GM12865 (cell line): ENCODE measurements at places on chromosomes 1 and 21.

GRCh38 chr1:117618450-117619122 lies 12.7 kb downstream of the TENT5C start:
- DNase-seq: no peak

DNA sequence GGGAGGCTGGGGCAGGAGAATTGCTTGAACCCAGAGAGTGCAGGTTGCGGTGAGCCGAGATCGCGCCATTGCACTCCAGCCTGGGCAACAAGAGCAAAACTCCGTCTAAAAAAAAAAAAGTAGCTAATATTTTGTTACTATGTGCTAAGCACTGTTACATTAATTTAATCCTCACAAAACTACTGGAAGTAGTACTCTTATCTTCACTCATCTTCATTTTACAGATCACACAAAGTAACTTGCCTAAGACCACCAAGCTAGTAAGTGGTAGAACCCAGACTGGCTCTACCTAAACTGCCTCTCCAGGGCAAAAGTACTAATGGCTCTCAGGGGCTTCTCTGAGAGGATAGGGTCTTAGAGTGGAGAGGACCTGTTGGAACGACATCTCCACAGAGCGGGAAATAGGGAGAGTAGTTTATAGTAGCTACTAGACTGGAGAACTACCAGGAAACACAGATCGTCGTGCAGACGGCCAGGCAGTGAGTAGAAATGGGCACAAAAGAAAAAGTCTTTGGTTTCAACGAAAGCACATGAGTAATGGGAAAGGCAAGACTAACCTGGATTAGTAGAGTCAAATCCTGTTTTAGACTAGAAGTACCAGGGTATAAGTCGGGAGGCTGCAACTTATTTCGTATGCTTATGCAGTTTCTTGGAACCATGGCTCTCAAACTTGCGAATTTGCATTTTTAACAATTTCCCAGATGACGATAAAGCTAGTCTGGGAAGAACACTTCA lies 1.4 kb downstream of the CLCC1 start:
- DNase-seq: no peak

GRCh38 chr1:196308176-196308575 lies 300.1 kb downstream of the KCNT2 start:
- no peak for DNase-seq

DNA sequence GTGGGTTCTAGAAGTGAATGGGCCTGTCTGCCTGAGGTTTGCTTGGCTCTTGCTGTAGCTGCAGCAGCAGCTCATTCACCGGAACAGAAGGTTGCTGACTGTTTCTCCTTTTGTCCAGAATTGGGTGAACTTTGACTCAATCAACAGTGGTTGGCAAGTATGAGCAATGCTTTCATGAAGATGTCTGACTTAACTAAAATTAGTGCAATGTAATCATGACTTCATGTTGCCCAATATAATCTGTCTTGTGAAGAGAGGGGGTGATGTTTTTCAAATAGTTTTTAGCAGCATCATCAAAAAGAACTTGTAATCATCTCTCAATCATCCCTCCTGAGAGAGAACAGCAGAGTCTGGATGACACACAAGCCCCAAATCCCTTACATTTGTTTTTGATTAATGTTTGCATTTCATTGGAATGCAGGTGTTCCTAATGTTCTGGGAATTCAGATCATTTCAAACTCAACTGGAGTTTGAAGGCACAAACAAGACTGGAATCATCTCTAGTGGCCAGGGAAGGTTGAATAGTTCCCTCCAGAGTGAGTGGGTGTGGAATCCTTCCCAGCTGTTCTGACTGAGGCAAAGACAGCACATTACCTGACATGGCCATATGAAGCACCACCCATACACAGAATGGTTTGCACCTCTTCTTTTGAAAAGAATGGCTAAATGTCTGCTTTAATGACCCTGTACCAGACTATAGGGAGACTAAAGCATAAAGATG lies 82.9 kb downstream of the HLX start:
- DNase-seq: peak; percentile 8

DNA sequence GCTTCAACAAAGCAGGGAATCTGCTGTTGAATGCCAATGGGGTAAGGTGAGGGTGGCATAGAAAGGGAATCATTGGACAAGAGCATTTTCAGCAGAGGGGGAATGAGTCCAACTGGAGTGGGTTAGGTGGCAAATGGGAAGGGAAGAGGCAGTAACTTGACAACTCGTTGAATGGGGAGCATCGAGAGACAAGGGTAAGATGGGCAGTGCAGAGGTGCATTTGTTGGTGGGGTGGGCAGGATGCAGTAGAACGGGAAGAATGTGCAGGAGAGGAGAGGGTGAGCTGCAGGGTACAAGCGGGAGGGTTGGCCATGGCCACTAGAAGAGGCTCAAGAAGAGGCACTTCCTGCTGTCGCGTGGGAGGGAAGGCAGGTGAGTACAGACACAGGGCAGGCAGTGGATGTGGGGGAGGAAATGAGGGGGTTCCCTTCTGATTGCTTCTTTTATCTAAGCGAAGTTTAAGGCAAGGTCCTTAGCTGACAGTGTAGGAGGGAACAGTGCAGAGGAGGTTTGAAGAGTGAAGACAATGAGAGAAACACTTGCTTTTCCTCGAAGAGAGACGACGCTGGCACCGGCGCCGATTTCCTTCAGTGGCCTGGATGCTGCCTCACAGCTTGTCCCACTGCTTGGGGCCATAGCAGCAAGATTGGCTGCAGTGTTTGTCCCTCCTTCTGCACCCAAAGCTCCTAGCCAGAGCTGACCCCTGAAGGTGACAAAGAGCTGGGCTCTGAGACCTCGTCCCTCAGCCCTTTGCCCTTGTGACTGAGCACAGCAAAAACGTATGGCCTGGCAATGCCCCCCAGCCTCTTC lies 3.2 kb upstream of the IKBKE start:
- no peak for DNase-seq

- peak; percentile 76 for DNase-seq
Measured at GRCh38 chr1:211951856-211952255, 83.5 kb downstream of the INTS7 start.

- DNase-seq: no peak
Measured at GRCh38 chr1:206445116-206445515, 25.2 kb upstream of the IKBKE start.

GRCh38 chr1:150810958-150811659 lies 3.0 kb upstream of the CTSK start:
- DNase-seq: no peak

DNA sequence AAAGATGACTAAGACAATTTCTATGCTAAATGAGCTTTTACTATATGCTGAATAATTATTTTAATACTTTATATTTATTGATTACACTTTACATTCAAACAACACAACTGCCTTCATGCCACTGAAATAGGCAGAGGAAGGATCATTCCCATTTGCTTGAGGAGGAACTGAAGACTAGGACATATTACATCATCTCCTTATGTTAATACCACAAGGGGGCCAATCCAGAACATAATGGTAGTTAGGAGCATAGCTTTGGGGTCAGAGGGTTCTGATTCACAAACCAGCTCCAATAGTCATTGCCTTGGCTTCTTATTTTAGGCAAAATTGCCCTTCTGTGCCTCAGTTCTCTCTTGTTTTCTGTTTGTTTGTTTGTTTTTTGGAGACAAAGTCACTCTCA lies 306.5 kb downstream of the KCNH1 start:
- no peak for DNase-seq

GRCh38 chr1:110538921-110539320 lies 19.9 kb upstream of the KCNA10 start:
- no peak for DNase-seq

GRCh38 chr1:62373221-62373620 lies 54.0 kb upstream of the KANK4 start:
- DNase-seq: no peak

DNA sequence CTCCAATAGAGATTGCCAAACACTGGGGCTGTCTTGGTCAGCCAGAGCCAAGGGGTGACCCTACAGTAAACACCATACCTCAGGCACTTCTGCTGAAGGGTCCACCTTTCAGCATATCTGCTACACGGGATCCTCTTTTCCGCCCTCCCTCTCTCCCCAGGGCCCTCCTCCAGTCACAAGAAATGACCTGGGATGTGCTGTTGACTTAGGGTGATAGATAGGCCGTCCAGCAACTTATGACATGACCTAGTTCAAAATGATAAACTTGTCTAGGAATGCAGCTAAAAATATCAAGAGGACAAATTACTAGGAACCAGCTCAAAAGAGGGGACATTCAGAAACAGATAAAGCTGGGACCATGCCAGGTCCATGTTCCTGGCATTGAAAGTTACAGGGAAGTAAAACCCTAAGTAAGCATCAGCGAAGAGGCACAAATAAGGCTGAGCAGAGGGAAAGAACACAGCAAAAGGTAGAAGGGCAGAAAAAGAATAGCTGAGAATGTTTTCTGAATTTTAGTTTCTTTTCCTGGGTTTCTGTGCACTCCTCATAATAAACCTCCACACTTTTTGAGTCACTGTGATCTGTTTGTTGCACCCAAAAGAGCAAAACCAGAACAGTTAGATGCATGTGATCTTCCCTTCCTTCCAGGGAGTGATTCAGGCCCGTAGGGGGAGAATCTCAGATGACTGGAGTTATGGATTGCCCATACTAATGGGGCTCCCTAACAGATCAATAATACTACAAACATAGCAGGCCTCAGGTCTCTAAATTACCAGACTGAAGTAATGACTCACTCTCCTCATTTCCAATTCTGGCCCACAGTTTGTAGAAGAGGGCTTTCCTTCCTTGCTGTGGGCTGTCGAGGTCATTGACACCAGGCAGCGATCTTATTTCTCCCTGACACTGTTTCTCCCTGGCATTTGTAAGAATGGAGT lies 48.9 kb upstream of the F3 start:
- DNase-seq: no peak

DNA sequence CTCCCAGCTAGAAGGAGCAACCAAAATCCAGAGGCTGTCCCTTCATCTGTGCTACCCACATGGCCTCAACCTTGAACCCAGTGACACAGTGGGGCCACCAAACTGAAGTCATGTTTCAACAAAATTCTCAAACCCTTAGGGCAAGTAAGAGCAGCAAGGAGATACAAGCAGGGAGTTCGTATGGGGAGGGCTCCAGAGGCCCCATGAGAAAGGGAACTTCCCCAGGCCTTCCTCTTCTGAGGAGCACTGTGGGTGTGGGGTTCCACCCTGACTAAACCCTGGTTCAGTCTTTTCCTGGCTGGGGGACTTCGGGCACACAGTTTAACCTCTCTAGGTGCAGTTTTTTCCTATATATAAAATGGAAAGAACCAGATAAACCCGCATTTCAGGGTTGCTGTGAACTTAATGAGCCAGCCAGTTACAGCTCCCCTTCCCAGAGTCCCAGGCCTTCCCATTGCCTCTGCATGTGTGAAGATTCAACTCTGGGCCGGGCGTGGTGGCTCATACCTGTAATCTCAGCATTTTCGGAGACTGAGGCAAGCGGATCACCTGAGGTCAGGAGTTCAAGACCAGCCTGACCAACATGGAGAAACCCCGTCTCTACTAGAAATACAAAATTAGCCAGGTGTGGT lies 8.0 kb upstream of the THEMIS2 start:
- DNase-seq: peak; percentile 75

DNA sequence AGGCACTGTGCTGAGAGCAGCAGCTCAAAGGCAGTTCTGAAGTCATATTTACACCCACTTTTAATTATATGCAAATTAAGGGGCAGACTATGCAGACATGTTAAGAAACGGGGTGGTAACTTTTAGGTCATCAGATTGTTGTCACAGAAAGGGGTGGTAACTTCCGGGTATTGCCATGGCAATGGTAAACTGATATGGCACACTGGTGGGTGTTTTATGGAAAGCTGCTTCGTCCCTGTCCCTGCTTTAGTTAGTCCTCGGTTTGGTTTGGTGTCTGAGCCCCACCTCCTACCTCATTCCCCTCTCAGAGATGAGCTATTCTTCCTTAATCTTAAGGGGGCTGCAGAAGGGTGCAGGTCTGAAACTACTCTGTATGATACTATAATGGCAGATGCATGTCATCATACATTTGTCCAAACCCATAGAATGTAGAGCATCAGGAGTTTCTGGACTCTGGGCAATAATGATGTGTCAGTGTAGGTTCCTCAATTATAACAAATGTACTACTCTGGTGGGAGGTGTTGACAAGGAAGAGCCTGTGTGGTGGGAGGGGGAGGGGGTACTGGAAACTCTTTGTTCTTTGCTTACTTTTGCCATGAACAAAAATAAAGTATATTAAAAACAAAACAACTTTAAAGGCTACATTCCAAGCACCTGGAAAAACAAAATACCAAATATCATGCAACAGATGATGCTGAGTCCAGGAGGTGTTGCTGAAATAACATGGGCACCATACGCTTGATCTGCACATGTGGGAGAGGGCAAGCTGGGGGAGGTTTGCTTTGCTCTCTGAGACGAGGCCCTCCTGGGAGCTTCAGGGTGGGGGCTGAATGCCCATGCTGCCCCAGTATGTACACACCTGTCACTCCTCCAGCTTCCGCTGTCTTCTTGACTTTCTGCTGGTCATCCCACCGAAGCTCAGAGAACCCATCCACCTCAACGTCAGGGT lies 6.3 kb downstream of the PARP1 start:
- DNase-seq: no peak

DNA sequence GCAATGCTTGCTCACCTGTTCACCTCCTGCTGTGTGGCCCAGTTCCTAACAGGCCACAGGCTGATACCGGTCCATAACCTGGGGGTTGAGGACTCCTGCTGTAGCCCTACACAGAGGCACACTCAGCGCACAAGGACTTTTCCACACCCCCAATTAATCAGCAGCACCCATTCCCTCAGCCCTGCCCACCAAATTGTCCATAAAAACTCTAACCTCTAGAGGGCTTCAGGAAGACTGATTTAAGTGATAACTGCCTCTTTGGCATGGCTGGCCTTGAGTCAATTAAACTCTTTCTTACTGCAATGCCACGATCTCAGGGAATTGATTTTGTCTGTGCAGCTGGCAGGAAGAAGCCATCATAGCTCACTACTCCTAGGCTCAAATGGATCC lies 71.3 kb upstream of the MUTYH start:
- DNase-seq: no peak

GRCh38 chr1:17507915-17508314 lies 31.6 kb upstream of the ARHGEF10L start:
- DNase-seq: no peak

- DNase-seq: no peak
Measured at GRCh38 chr1:47181095-47181954, 8.5 kb downstream of the PDZK1IP1 start.

- no peak for DNase-seq
Measured at GRCh38 chr1:21302747-21303715, 12.8 kb upstream of the ECE1 start.

GRCh38 chr21:22763442-22763841 lies 1765.2 kb downstream of the NCAM2 start:
- DNase-seq: no peak

DNA sequence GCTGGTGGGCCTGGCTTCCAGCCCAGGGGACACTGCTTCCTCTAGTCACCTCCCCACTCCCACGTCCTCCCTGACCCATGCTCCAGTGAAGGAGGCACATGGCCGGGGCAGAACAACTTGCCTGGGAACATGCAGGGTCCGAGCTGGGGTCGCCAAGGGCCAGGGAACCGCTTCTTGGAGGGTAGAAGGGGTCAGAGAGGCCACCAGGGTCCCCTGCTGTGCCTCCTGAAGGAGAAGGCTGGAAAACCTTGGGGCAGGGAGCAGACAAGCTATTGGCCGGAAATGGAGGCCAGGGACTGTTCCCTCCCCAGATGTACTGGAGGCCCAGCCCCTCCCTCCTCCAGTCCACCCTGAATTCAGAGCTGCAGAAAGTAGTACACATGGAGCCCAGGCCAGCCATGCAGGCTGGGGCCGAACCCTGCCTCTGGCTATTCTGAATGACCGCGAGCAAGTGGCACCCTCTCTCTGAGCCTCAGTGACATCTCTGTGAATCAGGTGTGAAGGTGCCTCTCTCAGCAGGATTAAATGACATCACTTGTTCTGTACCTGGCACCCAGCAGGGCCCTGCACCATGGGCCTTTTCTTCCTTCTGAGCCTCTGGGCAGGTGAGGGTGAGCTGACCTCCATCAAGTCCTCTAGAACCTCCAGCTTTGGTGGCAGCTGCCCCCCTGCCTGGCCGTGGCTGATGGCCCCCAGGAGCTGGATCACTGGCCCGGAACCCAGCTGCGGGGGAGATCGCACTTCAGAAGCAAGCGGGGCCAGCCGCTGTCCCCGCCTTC lies 15.7 kb downstream of the SPOCD1 start:
- no peak for DNase-seq
